Posterior vena cava (tissue), 2 donors: ENCODE measurements at places on chromosomes 1 and 21.

GRCh38 chr21:39633770-39634181 lies 21.0 kb downstream of the B3GALT5 start:
- no peak for DNase-seq

GRCh38 chr1:58900396-58900795 lies 116.5 kb upstream of the JUN start:
- DNase-seq = no peak

- no peak for DNase-seq
These were observed 297.6 kb upstream of the RUNX1 start for GRCh38 chr21:35346697-35347096.

DNA sequence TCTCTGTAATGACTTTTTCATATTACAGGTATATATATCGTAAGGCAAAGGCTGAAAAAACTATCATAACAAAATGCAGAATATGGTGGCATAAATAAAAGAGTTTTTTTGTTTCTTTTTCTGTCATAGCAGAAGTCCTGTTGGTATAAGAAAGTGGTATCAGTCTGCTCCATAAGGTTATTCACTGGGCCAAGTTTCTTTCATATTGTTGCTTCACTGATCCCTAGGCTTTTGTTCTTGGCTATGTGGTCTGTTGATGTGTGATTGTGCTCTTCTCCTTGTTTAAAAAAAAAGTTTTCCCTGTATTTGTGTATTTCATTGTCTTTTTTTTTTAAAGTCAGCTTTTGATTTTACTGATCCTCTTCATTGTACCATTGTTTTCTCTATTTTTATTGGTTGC lies 26.0 kb downstream of the PTBP2 start:
- DNase-seq = no peak

GRCh38 chr1:199167460-199167859 lies 528.6 kb downstream of the PTPRC start:
- no peak for DNase-seq

DNA sequence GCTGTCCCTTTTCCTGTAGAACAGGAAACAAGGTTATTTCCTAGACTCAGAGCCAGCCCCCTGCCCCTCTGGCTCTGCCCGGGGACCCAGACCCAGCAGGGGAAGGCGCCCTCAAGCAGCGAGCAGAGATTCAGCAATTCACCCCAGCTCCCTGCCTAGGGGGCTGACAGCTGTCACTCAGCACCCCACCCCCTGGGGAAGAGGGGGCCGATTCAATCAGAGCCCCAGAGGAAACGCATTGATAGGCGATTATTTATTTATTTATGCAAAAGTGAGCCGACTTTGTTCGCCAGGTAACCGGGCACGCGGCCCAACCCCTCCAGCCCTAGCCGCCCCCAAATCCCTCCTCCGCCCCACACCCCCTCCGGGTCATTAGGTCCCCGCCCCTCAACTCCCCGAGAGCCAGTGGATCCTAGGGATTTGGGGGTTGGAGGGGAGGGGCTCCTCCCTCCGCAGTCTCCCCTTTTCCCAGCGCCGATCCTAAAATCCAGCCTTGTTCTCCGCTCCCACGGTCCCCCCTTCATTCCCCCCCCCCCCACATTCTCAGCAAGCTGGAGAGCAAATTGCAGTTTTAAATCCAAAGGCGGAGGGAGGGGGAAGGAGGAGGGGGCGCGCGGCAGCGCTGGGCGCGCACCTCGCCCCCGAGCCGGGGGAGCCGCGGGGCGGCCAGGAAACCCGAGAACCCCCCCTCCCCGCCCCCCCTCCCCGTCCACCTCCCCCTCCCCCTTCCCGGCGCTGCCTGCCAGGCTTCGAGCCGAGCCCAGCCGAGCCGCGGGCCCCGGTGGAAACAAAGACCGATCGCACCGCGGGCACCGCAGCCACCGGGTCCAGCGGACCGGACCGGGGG lies 1.3 kb downstream of the AHDC1 start:
- DNase-seq = no peak

GRCh38 chr1:15799004-15799867 lies 8.2 kb downstream of the UQCRHL start:
- peak; percentile 95 for DNase-seq

GRCh38 chr1:201905234-201905890 lies 16.7 kb downstream of the SHISA4 start:
- DNase-seq = no peak

DNA sequence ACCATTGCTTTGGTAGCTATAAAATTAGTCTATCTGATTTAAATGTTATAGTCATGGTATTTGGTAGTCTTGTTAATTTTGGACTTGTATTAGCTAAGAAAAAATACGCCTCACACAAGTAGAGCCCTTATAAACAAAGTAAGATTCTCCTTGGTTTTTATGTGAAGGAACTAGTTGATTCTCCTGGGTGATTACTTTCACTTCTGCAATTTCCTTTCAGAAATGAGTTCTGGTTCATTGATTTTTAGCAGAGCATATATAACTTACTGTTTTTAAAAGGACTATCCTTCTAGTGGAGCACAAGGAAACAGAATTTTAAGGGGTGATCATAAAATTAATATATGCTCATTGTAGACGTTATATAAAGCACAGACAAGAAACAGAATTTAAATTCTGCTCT lies 120.1 kb downstream of the BACH1 start:
- DNase-seq = no peak

DNA sequence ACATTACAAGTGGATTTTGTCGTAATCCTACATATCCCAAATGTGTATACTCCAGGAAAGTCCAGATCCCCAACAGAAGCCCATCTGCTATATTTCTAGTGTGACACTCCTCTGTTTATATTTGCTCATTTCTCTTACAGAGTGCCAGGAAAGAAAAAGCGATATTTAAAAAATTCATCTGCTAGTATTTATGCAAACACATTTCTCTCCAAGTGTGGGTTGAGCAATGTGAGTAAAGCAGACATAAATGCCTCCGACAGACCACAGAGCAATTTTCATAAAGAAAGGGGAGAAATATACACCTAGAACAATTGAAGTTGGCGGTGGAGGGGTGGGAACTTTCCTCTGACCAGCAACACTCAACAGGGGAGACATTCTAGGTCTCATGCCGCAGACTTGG lies 22.2 kb upstream of the RAP1A start:
- DNase-seq = no peak

DNA sequence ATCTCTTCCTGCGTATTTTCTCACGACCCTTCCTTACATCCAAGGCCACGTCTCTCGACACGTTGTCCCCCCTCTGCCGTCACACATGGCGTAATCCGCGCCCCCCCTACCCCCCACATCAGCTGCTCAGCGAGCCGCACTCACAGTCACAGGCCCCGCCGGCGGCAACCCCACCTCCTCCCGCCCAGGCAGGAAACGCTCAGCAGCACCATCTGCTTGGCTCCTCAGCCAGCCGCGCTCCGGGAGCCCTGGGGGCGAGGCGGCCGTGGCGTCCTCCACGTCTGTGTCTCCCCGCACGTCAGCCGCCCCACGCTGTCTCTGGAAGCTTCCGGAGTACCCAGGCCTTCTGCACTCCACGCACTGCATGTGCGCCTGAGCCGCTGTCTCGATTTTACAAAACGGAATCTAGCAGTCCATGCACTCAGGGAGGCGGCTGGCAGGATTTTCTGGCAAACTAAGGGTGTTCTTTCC lies 64.6 kb downstream of the SIK1 start:
- peak; percentile 92 for DNase-seq

GRCh38 chr1:234528074-234528865 lies 49.3 kb upstream of the TARBP1 start:
- no peak for DNase-seq

DNA sequence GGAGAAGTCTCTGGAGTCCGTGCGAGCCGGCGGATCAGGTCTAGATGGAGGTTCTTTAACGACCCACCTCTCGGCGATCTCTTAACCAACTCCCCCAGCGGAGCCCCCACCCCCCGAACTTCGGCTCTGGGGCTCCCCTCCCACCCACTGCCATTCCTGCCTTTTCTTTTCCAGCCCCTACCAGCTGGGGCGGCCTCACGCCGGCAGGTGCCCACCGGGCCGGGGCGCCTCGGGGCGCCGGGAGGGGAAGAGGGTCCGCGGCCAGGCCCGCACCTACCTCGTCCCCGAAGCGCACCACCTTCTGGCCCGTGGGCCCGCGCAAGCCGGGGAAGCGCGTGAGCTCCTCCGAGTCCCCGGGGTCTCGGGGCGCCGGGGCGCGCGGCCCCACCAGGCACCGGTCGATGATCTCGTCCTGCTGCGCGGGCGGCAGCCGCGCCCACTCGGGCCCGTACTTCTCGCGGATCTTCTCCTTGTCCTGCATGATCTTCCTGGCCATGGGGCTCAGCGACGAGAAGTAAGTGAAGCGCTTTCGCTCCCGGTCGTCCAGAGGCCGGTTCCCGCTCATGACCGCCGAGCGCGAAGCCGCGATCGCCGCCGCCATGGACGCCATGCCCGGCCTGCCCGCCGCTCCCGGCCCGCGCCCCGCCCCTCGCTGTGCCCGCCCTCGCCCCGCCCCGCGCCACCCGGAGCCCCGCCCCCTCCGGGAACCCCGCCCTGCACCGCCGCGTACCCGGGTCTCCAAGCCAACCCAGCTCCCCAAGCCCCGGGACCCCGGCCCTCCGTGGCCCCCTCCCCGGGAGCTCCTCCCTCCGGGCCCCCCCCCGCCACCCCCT lies at the start of gene C1orf198:
Gene C1orf198 (minus strand): TSS at position 619 of the 833 bp plus-strand sequence. CDS start 9 bp downstream, at position 610.
- peak; percentile 89 for DNase-seq

DNA sequence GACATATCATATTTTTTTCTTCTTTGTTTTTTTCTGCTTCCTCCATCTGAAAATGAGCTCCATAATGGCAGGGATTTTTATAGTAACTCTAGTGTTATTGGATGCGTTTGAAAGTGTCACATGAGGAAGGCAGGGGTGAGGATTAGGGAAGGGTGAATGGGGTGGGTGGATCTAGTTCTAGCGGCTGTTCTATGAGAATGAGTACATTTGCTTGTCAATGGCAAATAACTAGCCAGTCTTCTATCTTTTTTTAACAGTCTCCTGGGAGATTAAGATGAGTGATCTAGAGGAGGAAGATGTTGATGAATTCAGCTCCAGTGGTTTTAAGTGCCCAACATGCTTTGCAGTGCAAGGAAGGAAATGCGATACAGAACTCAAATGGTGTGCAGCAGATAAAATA lies 5.8 kb downstream of the OR14I1 start:
- no peak for DNase-seq

- no peak for DNase-seq
These were observed 14.5 kb downstream of the BRINP2 start for GRCh38 chr1:177185209-177185608.

DNA sequence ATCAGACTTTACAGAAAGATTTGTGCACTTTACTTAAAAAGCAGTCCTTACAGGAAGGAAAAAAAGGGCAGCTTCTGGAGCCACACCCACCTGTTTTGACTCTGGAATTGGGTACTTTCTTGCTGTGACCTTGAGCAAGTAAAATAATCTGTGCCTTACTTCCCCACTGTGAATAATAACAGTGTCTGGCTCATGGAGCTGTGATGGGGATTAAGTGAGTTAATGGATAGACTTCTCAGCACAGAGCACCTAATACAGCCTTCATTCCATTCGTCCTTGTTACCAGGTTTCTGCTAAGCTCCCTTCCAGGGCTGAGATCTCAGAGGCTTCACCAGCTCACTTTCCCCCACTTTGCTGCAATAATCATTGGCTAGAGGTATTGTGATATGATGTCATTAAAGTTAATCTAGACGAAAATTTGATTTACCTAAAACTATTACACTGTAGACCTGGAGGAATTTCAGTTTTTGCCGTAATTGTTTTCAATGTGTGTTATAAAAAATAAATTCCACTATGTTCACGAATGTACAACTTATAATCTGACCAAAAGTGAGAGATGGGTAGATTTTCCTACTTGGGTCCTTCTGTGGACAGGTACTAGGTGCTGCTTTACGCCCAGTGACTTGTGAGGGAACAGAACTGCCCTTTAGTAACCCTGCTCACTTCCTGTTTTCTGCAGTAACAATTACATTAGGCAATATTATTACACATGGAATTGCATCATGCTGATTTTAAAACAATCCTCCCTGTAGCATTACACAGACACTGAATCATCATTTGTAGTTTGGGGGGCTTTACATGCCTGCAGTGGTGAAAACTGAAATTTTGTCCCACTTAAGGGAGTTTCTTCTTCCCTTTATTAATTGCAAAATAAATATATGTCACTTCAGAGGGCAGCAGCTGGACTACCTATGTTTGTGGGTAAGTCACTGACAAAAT lies 19.7 kb upstream of the ABCG1 start:
- DNase-seq = no peak
